ENCODE measurements at places on chromosomes 4 and X.

DNA sequence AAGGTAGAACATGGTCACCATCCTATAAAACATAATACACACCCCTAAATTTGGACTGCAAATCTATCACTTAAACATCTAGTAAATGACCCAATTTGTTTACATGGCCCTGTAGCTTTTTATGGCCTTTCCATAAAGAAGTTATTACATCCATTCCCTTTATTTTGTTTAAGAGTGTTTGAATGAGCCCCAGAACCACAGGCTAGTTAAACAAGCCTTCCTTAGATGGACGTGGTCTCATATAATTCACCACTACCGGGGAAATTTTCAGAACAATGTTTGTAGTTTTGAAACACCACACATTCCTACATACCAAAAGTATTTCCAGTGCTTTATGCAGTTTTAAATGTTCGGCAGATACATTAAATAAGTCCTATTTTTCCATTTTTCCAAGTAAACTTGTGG, 12.3 kb downstream of the PDGFC start:
- no peak for DNase-seq

DNA sequence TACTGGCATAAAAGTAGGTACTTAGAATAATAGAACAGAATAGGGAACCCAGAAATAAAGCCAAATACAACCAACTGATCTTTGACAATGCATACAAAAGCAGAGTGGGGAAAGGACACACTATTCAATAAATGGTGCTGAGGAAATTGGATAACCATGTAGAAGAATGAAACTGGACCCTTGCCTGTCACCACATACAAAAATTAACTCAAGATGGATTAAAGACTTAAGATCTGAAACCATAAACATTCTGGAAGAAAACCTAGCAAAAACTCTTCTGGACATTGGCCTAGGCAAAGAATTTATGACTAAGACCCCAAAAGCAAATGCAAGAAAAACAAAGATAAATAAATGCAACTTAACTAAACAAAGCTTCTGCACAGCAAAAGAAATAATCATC, 45.6 kb downstream of the ARFIP1 start:
- DNase-seq, result no peak

DNA sequence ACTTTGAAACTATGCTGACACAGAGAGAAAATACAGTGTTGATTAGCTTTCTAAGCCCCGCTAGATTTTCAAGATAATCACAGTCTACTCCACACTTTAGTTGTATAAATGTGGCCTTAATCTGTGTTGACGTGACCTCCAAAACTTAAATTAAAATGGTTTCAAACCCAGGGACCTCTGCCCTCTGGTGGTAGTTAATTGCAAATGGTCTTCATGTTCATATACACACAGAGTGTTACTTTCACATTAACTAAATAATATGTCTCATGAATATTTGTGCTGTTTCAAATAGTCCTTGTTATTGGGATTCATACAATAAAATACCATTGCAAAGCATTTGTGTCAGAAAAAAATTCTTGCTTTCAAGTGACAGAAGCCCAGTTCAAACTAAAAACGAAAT, 64.3 kb downstream of the TASL start:
- DNase-seq, result no peak

DNA sequence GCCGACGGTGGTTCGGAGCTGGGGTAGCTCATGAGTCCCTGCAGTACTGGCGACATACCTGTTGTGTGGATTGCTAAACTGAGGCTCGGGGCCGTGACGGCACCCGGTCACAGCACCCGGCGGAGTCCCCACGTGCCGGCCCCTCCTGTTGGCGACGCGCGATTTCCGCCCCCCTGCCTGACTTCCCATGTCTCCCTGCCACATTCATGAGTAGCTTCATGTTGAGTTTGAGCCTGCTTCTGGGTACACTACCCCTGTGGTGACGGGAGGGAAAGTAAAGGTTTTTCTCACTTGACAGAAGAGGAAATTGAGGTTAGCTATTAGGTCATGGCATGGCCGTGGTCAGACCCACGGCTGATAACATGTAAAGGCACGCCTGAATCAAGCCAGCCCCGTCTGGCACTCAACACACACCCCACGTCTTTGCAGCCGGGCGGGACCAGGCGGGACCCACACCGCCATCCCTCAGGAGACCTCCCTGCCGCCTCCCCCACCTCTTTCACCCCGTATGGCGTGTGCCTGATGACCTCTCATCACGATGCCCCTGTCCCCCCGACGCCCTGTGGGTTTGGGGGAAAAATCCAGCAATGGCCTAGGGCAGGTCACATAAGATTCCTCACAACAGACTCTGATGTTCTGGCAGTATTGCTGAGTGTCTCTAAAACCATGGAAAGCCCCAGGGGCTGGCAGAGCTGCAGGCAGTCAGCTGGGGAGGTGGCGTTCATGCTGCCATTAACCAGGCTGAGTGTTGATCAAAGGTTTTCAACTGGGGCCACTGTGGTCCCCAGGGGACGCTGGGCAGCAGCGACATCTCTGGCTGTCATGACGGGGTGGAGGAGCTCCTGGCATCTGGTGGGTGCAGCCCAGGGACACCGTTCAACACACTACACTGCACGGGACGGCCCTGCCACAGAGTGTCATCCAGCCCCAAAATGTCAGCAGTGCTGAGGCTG, 29.2 kb downstream of the P2RY8 start:
- no peak for DNase-seq

GRCh38 chr4:159398236-159398638, 295.4 kb downstream of the RAPGEF2 start:
- no peak for DNase-seq

GRCh38 chr4:22202246-22202974, 253.8 kb upstream of the KCNIP4 start:
- no peak for DNase-seq

GRCh38 chr4:167359711-167360110, 125.4 kb upstream of the SPOCK3 start:
- no peak for DNase-seq

GRCh38 chrX:30150196-30150895, 65.0 kb upstream of the MAGEB2 start:
- no peak for DNase-seq

GRCh38 chr4:20445933-20446723, 194.4 kb downstream of the SLIT2 start:
- no peak for DNase-seq

DNA sequence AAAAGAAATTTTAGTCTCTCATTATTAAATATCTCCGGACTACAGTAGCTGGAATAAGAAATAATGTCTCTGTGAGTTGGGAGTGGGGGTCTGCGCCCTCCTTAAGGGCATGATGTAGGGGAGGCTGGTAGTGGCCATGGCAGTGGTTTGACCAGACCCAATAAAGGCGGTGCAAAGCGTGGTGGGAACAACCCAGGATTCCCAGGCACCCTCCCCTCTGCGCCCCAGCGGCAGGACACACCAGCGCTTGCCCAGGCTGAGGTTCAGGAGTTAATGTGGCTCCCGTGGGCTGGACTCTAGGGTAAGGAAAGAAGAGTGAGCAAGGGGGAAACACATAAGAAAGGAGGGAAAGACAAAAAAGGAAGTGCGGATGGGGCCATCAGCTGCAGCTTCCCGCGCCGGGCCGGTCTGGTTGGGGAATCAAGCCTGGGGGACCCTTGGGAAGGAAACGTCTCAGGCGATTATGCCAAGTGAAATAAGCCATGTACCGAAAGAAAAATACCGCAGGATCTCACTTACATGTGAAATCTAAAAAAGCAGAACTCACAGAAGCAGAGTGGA, 157.5 kb upstream of the SMIM31 start:
- no peak for DNase-seq

DNA sequence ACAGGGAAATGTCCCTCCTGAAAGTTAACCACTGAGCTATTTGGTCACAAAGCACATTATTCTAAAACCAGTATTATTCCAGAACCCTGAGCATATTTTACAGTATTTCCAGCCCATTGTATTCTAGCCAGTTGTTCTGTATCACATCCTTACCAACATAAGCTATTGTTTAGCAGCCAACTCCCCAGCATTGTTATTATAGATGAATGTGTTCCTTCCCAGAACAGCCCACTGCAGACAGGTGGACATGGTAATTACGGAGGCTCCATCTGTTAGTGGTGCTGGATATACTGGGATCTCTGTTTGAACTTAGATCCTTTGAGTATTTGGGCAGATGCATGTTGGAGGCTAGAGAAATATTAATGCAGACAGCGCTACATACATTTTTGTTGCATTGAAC, 126.1 kb downstream of the MGST2 start:
- DNase-seq, result peak; percentile 50

- no peak for DNase-seq
Measured at GRCh38 chrX:74280759-74281158, 23.2 kb upstream of the ZCCHC13 start.

- no peak for DNase-seq
Measured at GRCh38 chrX:22139822-22140221, 107.7 kb downstream of the PHEX start.

DNA sequence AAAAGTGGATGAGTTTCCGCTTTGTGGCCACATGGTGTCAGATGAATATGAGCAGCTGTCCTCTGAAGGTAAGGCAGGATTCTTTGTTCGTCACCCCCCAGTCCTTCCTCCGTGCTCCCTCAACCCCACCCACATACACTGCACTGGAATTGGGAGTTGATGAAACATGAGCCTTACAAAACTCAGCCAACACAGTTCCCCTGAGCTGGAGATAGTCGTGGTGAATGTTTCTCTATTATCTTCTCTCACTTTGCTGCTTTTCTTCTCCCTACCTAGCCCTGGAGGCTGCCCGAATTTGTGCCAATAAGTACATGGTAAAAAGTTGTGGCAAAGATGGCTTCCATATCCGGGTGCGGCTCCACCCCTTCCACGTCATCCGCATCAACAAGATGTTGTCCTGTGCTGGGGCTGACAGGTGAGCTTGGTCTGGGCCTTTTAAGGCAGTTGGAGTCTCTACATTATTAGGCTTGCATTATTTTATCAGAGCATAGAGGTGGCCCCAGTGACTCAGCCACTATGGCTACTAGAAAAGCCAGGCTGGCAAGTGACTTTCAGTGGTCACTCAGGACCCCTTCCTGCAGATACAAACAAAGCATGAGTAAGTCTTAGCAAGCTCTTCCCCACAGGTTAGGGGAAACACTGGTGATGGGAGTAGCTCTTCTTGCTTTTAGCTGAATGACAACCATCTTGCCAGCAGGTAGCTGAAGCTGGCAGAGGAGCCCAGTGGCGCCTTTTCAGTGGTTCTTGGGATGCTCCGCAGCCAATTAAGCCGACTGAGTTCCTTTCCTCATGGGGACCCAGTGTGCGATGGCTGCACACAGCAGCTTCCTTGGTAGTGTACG, 1.6 kb downstream of the RPL10 start:
- no peak for DNase-seq

GRCh38 chr4:5416637-5417036, 291.7 kb downstream of the EVC2 start:
- DNase-seq, result no peak

- no peak for DNase-seq
Measured at GRCh38 chr4:7943211-7943610, 3.5 kb upstream of the AFAP1 start.

DNA sequence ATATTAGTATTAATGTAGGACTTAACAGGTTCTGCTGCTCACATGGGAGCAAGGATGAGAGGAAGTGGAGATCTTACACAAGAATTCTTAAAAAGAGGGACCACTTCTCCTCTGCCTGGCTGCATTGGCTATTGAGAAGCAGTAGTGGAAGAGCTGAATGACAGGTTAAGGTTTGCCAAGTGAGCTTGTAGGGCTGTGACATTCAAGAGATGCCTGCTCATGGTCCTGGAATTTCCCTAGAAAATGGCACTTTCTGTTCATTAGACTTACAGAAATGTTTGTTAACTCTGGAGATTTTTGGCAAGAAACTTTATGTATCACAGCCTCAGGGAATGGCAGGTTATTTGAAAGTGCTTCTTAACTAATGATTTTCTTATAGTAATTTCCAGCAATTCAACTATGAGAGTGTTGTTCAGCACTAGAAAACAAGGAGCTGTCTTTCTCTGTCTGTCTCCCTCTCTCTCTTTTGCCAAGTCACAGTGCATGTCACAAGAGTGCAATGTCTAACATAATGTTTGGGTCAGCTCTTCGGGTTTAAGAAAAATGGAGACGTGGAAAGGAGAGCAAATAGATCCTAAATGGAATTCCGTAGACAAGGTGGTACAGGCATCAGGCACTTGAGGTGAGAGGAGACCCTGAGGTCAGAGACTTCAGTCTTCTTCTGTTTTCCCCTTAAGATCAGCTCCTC, 8.3 kb upstream of the NAP1L5 start:
- no peak for DNase-seq

DNA sequence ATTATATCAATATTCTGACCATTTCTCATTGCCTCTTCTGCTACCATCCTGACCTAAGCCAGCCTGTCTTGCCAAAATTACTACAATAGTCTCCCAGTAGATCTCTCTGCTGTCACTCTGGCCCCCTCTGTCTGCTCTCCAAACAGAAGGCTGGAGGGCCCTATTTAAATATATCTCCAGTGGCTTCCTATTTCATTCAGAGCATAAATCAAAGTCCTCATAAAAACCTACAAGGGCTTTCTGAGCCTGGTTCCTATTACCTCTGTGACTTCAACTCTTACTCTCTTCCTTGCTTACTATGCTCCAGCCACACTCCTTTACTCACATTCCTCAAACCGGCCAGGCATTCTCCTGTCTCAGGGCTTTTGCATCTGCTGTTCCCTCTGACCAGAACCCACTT, 19.0 kb downstream of the IGSF1 start:
- DNase-seq, result no peak

GRCh38 chr4:13178621-13179020, 305.5 kb downstream of the RAB28 start:
- DNase-seq, result no peak

DNA sequence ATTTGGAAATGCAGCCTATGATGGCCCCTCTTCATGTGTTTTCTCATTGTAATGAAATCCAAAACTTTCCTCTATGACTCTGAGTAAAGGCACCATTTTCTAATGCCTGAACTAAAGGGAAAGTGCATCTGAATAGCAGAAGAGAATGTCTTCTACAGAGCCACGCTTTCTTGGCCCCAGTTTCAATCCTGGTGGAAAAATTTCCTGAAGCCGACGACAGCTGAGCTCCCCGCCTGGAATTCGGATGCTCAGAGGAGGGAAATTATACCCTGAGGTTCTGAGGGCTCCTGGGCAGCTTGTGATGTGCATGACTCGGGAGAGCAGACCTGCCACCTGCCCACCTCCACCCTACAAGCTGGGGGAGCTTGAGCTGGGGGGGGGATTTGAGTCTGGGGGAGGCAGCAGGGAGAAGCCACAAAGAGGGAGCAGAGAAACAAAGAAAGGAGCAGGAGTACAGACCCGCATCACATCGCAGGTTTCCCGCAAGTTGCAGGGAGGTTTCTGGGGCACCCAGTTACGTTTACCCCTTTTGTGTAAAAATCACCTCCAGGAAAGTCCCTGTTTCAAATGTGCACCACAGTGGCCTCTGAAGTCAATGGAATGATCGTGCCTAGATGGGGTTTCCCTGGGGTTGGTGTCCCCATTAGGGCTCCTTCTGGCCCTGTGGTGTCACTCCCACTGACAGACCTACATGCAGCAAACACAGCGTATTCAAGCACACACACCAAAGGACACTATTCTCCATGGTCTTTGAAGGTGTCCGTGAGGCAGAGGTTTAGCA, 145.6 kb upstream of the RBPJ start:
- no peak for DNase-seq

GRCh38 chrX:81120936-81121371, 80.8 kb downstream of the HMGN5 start:
- peak; percentile 12 for DNase-seq

GRCh38 chrX:18885328-18886004, 98.4 kb downstream of the PHKA2 start:
- no peak for DNase-seq

GRCh38 chrX:154541589-154541895, 5.1 kb downstream of the G6PD start:
- DNase-seq, result no peak
